Gastrocnemius medialis (tissue), 4 donors: ENCODE measurements at places on chromosomes 12 and 14.

DNA sequence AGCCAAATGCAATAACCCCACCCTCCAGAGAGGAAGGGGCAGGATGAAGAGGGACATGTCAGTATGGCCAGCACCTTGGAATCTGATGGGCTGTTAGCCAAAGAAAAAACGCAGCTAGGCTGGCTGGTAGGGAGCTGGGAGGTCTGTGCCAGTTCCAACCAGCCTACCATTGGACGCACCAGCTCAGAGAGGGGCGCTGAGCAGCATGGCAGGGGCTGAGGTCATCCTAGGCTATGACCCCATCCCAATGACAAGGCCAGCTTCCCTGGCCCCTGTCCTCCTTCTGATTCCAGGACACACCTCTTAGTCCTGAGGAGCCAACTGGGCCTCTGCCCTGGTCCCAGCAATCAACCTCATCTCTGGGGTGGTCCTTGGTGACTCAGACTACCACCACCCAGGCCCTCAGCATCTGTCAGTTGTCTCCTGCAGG lies 12.2 kb downstream of the ACTN1 start:
- DNase-seq, result no peak

DNA sequence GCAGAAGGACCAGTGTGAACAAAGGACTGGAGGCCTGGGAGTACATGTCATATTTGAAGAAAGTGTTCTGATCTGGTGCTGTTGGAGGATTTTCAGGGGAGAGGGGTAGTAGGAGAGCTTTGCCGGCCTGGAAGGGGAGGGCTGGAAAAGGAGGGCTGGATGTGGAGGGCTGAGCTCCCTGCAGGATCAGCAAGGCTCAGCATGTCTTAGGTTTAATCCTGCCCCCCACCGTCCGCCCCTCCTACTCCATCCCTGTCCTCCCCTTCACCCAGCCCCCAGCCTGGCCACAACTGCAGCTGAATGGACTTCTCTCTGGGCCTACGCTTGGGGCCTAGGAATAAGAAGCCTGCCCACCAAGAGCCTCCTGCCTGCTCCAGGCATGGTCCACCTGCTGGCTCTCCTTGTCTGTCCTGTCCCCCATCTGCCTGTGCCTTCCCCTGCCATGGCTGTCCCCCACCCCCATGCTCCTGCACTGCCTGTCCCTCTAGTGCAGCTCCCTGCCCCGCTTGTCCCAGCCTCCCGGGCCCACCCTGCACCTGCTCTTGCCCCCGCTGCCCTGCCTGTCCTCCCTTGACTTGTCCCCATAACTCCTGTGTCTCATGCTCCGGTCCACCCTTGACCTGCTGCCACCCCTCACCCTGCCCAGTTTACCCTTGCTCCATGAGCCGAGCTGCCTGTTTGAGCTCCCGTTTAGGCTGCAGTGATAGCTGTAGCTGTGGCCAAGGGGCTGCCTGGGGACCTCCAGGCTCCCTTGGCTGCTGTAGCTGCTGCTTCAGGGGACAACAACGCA lies 9.8 kb upstream of the RARG start:
- no peak for DNase-seq

GRCh38 chr14:89378119-89378518 lies 38.9 kb downstream of the FOXN3 start:
- no peak for DNase-seq

- no peak for DNase-seq
These were observed 54.2 kb downstream of the CHST11 start for GRCh38 chr12:104510873-104511440.

DNA sequence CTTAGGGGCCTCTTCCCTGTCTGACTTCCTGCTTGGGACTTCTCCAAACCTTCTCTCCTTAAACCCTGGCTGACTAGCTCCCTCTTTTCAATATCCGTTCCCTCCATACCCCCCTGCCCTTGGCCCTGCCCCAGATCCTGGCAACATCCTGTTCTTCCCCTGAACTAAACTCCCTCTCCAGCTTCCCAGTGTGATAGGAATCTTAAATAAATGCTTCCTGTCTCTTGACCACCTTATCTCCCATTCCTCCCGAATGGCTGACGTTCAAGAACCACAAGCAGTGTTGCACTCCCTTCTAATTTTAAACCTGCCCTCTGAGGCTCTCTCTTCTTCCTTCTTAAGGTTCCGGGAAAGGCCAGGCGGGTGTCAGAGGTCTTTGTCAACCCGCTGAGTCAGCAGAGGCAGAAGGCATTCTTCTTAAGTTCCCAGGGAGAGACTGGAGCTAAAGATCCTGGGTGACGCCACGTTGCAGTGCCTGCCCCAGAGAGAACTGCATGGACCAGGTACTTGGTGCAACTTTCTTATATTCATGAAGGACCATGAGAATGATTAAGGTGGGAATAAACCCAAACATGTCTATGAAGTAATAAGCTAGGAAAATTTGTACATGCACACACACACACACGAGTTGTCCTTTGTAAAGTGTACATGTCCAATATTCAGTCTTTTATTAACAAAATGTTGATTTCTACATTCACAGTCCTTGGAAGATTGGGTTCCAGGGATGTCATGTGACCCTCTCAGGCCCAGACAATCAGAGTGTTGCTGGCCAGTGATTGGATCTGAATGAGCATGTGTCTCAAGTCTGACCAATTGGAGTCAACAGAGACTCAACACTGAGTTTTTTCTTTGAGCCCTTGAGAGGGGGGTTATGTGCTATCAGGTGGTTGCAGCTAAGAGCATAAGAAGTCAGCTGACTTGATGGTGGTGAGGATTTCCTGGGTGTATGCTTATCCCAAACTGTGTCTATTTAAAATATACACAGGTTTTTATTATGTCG lies 420.2 kb upstream of the TBX3 start:
- DNase-seq, result no peak

- DNase-seq, result no peak
These were observed 707.9 kb downstream of the AACS start for GRCh38 chr12:125773033-125773640.

GRCh38 chr12:26128168-26128567 lies 3.3 kb upstream of the BHLHE41 start:
- no peak for DNase-seq

- no peak for DNase-seq
These were observed 24.8 kb upstream of the LGALS3 start for GRCh38 chr14:55103971-55104954.

GRCh38 chr12:64678835-64679234 lies 68.5 kb downstream of the RASSF3 start:
- no peak for DNase-seq

GRCh38 chr14:80988735-80989429 lies 33.5 kb downstream of the TSHR start:
- DNase-seq, result no peak

DNA sequence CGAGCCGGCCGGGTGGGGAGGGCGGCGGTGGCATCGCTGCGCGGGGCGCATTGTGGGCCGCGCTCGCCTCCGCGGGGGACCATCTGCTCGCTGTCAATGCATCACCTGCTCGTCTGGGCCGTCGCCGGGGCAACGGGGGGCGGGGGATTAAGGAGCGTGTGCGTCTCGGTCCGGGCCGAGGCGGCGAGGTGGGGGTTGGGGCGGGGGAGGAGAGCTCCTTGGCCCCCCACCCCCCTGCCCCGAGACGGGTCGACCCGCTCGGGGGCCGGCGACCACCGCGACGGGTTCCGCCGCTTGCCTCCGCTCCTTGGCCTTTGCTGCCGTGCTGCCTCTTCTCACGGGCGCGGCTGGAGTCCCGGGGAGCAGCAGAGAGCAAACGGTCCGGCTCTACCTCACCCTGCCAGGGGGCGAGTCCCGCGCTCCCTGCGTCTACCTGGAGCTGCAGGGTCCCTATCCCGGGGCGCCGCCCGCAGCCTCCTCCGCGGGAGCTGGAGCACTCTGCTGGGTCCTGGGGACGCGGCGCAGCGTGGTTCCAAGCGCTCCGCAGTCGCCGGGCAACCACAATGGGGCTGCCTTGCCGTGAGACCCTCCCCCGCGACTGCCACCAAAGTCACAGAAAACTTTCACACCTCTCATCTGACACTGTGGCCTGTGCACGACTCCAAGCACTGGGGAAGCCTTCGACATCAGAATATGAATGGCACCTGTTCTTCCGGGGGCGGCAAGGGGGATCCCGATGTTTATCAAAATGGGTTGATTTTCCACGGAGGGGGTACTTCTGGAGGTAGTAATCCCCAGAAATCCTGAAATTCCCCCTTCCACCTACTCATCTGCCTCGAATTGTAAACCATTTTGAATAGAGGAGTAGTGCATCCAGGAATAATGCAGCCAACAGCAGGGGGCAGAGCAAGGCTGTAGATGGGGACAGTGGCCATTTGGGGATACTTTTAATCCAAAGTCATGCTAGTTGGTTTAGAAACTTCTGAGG lies at the start of gene C12orf42:
Gene C12orf42 (minus strand): TSS at position 500 of the 988 bp plus-strand sequence. CDS start 17,542 bp downstream, outside the sequence.
- DNase-seq, result no peak

DNA sequence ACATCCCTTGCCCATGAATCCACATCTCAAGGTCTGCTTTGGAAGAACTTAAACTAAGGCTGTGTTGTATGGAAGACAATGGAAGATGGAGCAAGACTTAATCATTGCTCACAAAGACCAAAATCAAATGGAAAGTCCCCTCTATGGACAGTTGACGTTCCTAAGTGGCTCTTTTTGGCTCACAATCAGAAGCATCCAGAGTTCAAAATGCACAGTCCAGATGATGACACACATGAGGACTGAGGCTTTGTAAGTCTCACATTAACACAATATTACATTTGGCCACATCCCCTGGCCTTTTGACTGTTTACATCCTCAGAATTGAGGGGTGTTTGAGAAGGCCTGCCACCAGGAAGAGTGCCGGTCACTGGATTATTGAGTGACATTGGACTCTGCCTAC lies 122.3 kb upstream of the CPM start:
- no peak for DNase-seq

GRCh38 chr12:98253207-98254037 lies 262.0 kb upstream of the TMPO start:
- no peak for DNase-seq

DNA sequence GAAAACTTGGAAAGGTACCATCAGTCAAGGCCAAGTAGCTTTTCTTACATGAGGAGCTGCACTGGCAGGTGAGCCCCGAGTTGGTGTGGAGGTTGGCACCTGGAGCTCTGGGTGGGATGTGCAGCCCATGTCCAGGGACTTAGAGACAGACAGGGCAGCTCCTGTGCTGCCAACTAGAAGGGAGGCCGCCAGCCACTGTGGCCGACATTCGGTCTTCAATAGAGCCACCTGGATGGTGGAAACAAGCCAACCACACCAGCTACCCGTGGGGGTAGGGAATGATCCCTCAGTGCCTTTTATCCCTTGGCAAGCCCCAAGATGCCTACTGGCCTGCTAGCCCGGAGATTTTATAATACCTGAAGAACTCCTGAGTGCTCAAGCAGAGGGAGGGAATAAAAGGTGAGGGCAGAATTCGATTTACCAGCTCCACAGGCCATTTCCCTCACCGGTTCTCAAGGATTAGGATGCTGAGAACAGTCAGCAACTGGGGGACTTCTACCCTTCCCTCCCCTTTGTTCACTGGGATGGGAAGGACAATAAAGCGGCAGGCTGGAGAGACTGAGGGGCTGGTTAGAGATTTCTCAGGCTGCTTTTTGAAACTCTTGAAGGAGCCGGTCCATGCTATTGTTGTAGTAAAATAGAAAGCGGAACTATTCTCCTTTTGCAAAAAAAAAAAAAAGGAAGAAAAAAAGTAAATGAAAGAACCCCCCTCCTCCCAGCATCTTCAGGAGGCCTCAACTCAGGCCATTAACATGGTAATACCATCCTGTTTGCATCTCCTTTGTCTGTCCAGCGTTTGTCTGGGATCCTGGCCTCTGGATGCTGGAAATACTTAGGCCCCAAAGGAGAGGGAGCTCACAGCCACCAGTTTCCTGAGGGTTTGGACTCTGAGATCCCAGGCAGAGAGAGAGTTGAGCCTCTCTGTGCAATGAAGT lies 321.6 kb downstream of the ZFP36L1 start:
- no peak for DNase-seq

GRCh38 chr12:28954333-28954732 lies 194.7 kb upstream of the FAR2 start:
- no peak for DNase-seq

DNA sequence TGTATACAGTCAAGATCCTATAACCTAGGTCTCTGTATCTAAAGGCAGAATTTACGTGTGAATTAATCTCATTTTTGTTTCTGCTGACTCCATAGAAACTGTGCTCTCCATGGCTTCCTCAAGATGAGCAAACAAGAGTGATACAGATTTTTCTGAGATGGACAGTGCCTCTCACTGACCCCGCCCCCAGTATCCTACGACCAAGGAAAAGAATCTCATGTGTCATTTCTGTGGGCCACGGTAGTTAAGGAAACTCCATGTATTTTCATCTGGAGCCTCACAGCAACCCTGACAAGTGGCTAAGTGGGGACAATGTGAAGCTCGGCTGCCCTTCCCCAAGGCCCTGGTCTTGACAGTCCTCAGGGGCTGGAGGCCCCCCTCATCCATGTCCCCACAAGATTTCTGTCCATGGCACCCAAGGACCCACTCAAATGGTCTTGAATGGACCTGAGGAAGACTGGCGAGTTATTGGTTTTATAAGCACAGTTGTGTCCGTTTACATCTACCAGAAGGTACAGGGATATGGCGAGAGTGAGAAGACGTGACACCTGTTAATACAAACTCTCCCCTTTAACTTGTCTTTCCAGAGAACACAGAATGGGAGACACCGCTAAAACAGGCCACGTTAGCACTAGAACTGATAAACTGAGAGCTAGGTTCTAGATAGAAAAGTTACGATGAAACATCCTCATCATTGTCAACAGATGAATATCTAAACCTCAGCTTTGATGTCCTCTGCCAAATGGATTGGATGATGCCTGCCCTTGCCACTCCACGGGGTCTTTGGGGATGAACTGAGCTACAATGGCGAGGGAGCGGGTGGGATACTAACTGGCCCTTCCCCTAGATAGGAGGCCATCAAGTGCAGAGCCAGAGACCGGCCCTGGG lies 108.4 kb upstream of the EGLN3 start:
- DNase-seq, result no peak

DNA sequence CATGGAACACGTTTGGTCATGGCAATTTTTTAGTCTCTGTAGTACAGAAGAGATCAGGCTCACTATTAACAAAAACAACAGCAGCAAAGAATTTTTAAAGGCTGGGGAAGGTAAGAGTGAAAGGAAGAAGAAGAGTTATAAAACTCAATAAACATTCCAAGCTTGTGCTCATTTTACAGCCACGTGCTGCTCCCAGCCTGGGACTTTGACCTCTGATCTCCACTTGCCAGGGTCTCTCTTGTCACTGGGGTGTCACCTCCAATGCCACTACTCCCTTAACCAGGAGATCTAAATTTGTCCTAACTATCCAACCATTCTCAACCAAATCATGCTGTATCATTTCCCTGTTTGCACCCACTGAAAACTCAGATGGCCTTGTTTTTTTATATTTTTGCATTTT lies 605.1 kb downstream of the VRK1 start:
- DNase-seq, result no peak

- no peak for DNase-seq
These were observed 7.7 kb upstream of the PPTC7 start for GRCh38 chr12:110590806-110591326.

DNA sequence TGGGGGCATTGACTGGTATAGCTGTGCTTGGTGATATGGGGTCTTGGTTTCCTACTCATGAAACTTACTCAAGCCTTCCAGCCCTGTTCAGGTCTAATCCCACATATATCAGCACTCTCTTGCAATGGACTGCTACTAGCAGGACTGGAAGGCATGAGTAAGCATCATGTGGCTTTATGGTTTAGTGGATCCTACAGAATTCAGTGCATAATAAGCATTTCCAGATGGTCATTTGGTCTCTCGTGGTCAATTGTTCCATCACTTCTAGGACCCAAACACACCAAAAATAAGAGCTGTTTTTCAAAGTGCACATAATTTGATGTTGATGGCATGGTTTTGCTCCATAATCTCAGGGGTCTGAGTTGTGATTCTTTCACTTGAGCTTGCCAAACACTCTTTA lies 114.4 kb downstream of the LMNTD1 start:
- no peak for DNase-seq

- DNase-seq, result no peak
These were observed 32.8 kb upstream of the TXNRD1 start for GRCh38 chr12:104182621-104183378.
